ENCODE measurements at places on chromosomes 13 and 19.

GRCh38 chr13:89153941-89154340, 1482.8 kb downstream of the SLITRK5 start:
- no peak for DNase-seq

DNA sequence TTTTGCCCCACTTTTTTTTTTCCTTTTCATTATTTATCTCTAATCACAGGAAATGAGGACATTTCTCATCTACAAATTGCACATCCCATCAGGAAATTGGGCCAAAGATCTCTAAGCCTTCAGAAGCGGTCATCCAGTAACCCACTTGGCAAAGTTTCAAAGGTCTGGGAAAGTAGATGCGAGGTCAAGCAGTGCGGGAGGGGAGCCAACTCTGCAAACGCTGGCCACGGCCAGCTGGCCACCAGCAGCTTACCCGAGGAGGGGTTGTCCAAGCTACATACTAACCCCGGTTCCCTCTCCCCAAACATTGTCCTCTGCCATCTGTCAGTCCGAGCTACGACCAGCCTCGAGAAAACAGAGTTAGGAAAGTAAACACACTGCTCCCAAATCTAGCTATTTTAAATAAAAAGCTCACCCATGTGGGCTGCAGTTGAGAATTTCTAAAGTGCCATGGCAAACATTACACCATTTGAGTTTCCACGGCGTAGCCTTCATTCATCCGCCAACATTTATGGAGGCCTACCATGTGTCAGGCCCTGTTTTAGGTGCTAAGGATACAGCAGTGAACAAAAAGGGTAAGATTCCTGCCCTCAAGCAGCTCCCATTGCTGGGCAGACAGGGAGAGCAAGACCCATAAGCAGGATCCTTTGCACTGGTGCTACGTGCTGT, 11.5 kb downstream of the FFAR2 start:
- DNase-seq: no peak

- DNase-seq: no peak
Observed at GRCh38 chr19:36089847-36090246, 21.1 kb upstream of the OVOL3 start.

DNA sequence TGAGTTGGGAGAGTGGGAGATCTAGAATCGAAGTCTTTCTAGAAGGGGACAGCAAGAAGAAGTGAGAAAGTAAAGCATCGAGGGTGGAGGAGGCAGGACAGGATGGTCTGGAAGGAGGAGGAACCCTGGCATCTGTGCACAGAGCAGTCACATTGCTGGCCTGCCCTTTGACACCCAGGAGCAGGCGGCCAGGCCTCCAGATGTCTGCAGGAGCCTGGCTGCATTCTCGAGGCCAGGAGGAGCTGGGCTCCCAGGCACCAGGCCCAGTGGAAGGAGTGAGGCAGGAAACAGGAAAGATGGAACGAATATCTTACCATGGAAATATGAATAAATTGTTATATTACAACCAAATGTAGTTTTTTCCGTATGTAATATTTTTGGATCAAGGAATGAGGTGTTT, 27.7 kb upstream of the ARGLU1 start:
- no peak for DNase-seq

GRCh38 chr13:106186366-106187030, 349.0 kb downstream of the EFNB2 start:
- no peak for DNase-seq

- no peak for DNase-seq
Observed at GRCh38 chr13:44236801-44237207, 136.8 kb upstream of the SERP2 start.

DNA sequence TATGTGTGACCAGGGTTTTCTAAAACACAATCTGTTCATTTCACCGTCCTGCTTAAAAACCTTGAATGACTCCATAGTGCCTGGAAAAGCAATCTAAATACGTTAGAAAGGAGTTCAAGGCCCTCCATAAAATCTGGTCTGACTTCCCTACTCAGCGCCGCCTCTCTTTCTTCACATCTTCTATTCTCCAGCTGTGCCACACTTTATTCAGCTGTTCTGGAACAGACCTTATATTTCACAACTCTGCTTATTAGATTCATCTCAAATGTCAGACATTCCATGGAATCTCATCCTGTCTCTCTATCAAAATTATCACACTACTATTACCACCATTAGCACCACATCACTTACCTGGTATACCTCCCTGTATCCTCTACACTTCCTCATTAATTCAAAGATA, 19.8 kb upstream of the SPART start:
- DNase-seq: no peak

DNA sequence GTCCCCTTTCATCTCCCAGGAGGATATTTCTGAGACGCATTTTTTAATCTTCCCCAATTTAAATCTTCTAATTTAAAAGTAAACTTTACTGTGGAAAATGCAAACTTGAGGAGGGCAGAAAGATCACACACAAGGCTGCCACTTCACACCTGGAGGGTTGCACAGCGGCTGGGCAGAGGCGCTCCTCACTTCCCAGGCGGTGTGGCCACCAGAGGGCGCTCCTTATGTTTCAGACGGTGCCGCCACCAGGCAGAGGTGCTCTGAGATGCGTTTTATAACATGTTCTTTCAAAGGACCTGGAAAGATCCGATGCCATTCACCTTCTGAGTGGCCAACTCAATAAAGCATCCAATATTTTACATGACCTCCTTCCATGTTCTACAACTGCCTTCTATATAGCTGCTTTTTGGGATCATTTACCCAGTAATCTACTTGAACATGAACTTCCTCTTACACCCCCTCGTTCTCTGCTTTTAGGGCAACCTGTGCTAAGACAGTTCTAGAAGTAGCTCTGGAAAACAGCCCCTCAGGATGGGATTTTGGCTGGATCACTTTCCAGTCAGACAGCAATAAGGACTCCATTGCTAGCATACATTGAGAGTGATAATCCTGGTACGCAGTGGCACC, 14.8 kb upstream of the MTUS2 start:
- DNase-seq: peak; percentile 62

GRCh38 chr19:10191347-10191746, 3.4 kb downstream of the DNMT1 start:
- DNase-seq: no peak

DNA sequence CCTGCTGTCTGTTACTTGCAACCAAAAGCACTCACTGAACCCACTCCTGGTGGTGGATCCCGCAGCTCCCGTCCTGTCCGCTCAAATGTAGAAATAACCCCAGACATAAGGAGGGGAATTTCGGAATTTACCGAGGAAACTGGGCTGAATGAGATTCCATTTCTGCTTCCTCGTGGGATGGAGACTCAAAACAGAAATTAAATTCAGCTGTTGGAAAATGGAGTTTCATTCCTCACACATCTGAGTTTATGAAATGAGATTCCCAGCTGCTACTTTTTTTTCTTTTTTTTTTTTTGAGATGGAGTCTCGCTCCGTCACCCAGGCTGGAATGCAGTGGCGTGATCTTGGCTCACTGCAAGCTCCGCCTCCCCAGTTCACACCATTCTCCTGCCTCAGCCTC, 44.3 kb downstream of the COLGALT1 start:
- no peak for DNase-seq

GRCh38 chr13:100584896-100585295, 3.7 kb downstream of the GGACT start:
- peak; percentile 8 for DNase-seq

- no peak for DNase-seq
Observed at GRCh38 chr13:102817907-102818306, 19.0 kb downstream of the BIVM start.
